ENCODE measurements at places on chromosomes 7 and 10. TPM values are rescaled to one million over a fixed set of nuclear protein-coding genes. Genes with fewer than 3 reads are reported as not detected.

The SPDYE2 gene
- total RNA-seq = not detected

The ADK gene
- 24.2 TPM for total RNA-seq

The OR13A1 gene
- total RNA-seq = not detected

The LLCFC1 gene
- not detected for total RNA-seq

The RAB11FIP2 gene
- total RNA-seq = 21.6 TPM

The EBLN1 gene
- total RNA-seq = not detected

The MMP21 gene
- 0.41 TPM for total RNA-seq

The ALDH18A1 gene
- total RNA-seq = 24.0 TPM

The HGF gene
- total RNA-seq = 10.4 TPM

GRCh38 chr10:74071157-74071556 is 73.2 kb downstream of the VCL start:
- no peak for DNase-seq
- H3K36me3 ChIP-seq = peaks cover 5% of the 10 kb centered on the region
- H3K27me3 ChIP-seq = no peaks in the 10 kb centered on the region
- no peak overlapping the region for H3K27ac ChIP-seq

DNA sequence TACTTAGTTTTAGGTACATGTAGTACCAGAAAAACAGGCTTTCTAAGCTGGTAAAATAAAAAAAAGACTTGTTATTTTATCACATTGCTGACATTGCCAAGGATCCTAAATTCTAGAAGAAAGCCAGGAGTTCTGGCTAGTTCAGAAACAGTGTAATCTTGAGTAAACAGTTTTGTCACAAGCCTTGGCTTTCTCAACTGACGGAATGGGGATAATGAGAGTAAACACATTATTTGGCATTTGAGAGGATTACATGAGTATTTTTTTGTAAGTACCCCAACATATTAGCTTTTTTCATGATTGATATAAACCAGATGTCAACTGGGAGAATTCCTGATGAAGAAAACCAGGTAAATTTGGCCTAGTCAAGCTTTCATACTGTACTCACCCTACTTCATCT is 269.8 kb downstream of the SORCS1 start:
- no peak overlapping the region for H3K27ac ChIP-seq
- no peak overlapping the region for H3K4me3 ChIP-seq
- no peak for DNase-seq
- H3K4me1 ChIP-seq = no peaks in the 10 kb centered on the region
- no peaks in the 10 kb centered on the region for H3K27me3 ChIP-seq

DNA sequence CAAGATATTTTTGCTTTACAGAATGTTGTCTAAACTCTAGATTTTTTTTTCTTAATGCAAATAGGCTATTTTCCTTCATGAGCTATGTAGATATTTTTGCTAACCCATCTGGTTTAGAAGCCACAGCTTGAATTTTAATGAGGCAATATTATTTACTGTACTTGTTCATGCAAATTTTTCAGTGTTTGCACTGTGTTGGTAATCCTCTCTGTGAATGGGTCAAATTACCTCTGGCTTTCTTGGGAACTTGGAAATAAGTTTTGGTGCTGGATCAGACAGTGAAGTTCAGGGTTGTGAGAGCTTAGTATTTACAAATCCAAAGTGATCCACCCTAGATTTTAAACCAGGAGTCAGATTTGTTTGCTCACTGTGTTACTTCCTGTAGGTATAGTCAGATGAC is 686.9 kb downstream of the NXPH1 start:
- no peaks in the 10 kb centered on the region for H3K36me3 ChIP-seq
- H3K4me1 ChIP-seq = no peaks in the 10 kb centered on the region
- no peak overlapping the region for H3K27ac ChIP-seq
- no peak overlapping the region for H3K4me3 ChIP-seq

DNA sequence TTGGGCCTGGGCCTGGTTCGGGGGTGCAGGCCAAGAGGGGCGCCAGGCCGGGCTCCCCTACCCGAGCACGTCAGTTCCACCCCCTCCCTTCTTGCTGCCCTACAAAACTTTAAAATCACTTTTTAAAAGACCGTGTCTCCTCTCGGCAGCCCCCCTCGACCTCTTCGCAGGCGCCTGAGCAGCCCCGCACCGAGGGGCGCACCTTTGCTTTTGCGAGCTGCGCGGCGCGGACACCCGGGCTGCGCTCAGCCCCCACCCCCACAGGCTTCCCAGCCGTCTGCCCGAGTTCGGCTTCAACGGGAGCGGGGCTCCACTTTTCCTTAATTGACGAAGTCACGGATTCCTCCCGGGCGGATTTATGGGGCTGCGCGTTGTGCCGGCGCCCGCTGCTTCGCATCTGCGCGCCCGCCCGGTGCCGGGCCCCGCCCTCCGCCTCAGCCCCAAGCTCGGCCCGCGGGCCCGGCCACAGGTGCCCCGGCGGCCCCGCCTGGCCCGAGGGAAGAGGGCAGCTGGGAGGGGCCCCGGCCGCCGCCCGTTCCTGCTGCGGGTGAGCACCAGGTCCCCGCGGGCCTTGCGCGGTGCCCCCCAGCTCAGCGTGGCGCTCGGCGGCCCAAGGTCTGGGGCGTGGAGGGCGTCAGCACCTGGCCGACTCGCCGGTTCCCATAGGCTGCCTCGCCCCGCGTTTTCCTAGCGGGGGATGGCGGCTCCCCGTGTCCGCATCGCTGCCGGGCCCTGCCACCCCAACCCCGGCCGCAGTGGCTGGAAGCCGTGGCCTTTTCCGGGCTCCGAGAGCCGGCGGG is 10.8 kb upstream of the MNX1 start:
- H3K4me1 ChIP-seq = peaks cover 45% of the 10 kb centered on the region
- no peaks in the 10 kb centered on the region for H3K36me3 ChIP-seq
- H3K27me3 ChIP-seq = peaks cover 98% of the 10 kb centered on the region
- peak; percentile 66 for DNase-seq
- H3K4me3 ChIP-seq = peak overlapping the region; percentile 23

GRCh38 chr7:92987538-92987937 is 130.2 kb downstream of the SAMD9 start:
- H3K27me3 ChIP-seq = no peaks in the 10 kb centered on the region
- DNase-seq = no peak
- H3K36me3 ChIP-seq = no peaks in the 10 kb centered on the region
- H3K4me3 ChIP-seq = no peak overlapping the region
- no peak overlapping the region for H3K27ac ChIP-seq

- no peaks in the 10 kb centered on the region for H3K4me1 ChIP-seq
- H3K4me3 ChIP-seq = no peak overlapping the region
- no peak overlapping the region for H3K27ac ChIP-seq
- no peaks in the 10 kb centered on the region for H3K36me3 ChIP-seq
- no peaks in the 10 kb centered on the region for H3K27me3 ChIP-seq
Measured at GRCh38 chr7:31310321-31310935, 30.1 kb downstream of the NEUROD6 start.

DNA sequence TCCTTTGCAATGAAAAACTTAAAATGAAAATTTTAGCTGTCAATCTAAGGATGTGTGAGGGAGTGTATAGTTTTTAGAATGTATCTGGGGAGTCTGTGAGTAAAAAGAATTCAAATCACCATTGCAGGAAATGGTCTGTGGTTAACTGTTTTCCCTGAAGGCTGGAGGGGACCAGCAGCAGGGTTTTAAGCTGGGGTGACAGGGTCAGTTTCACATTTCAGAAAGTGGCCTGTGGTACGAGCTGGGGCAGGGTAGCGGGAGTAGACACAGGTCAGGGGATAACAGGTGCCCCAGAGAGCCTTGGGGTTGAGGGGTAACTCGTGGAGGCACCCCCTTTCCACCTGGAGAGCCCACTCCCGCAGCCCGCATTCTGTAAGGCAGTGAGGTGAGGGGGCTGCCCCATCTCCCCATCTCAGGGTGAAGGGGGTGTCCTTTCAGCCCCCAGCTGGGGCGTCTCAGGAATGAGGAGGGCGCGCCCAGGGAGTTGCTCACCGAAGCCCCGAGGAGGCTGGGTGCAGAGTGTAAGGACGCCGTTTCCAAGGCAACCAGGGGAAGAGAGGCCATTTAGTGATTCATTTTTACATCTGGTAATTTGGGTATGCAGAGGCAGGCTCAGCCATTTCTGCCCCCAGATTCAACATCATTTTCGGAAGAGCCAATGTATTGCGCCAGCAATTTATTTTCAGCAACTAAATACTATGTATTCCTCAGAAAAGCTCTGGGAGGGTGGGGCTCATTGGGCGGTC is 168.9 kb downstream of the SLIT1 start:
- H3K27me3 ChIP-seq = no peaks in the 10 kb centered on the region
- H3K4me1 ChIP-seq = peaks cover 13% of the 10 kb centered on the region
- no peak for DNase-seq
- no peak overlapping the region for H3K4me3 ChIP-seq
- H3K36me3 ChIP-seq = no peaks in the 10 kb centered on the region

GRCh38 chr10:110226926-110227641 is 19.7 kb downstream of the MXI1 start:
- peaks cover 8% of the 10 kb centered on the region for H3K36me3 ChIP-seq
- peaks cover 29% of the 10 kb centered on the region for H3K4me1 ChIP-seq
- no peaks in the 10 kb centered on the region for H3K27me3 ChIP-seq
- H3K27ac ChIP-seq = peak overlapping the region; percentile 96
- DNase-seq = peak; percentile 95

- peak overlapping the region; percentile 98 for H3K27ac ChIP-seq
- DNase-seq = peak; percentile 94
- peaks cover 69% of the 10 kb centered on the region for H3K36me3 ChIP-seq
- peaks cover 82% of the 10 kb centered on the region for H3K4me1 ChIP-seq
- peak overlapping the region; percentile 2 for H3K4me3 ChIP-seq
Measured at GRCh38 chr10:72335394-72336258, 19.1 kb downstream of the DNAJB12 start.

GRCh38 chr10:37856881-37857286 is 526 bp downstream of the ZNF248 start:
- peaks cover 28% of the 10 kb centered on the region for H3K4me1 ChIP-seq
- peak; percentile 84 for DNase-seq
- no peaks in the 10 kb centered on the region for H3K27me3 ChIP-seq
- peaks cover 11% of the 10 kb centered on the region for H3K36me3 ChIP-seq

DNA sequence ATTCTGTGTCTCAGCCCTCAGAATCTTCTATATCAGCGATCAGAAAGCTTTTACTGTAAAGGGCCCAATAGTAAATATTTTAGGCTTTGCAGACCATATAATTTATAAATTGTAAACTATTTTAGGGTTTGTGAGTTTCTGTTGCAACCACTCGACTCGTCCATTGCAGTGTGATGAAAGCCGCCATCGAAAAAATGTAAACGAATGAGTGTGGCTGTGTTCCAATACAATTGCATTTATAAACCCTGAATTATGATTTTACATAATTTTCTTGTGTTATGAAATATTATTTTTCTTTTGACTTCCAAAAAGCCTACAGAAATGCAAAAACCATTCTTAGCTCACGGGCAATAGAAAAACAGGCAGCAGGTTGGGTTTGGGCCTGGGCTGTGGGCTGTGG is 62.5 kb upstream of the ADO start:
- H3K27ac ChIP-seq = peak overlapping the region; percentile 24
- peaks cover 6% of the 10 kb centered on the region for H3K4me1 ChIP-seq
- H3K4me3 ChIP-seq = no peak overlapping the region
- H3K27me3 ChIP-seq = no peaks in the 10 kb centered on the region
- H3K36me3 ChIP-seq = no peaks in the 10 kb centered on the region

DNA sequence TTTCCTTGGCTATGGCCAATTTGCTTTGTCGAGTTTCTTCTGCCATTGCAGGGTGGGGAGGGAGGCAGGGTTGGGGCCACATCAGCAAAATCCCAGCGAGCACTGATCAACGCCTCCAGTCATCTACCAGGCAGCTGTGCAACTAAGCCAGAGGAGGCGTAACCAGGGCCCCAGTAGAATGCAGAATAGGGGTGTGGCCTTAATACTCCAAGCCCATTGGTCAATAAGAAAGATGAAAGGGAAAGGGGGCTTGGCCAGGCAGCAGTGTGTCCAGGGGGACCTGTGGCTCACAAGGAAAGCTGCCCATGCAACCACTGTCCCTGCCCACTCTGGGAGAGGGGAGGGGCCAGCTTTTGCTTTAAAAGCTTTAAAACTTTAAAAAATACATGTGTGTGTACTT is 21.5 kb upstream of the GGCT start:
- no peaks in the 10 kb centered on the region for H3K4me1 ChIP-seq
- H3K4me3 ChIP-seq = no peak overlapping the region
- no peak for DNase-seq
- no peaks in the 10 kb centered on the region for H3K27me3 ChIP-seq
- no peaks in the 10 kb centered on the region for H3K36me3 ChIP-seq

GRCh38 chr10:94631077-94631875 is 52.3 kb upstream of the CYP2C18 start:
- DNase-seq = no peak
- no peak overlapping the region for H3K4me3 ChIP-seq
- H3K4me1 ChIP-seq = no peaks in the 10 kb centered on the region
- no peak overlapping the region for H3K27ac ChIP-seq
- no peaks in the 10 kb centered on the region for H3K27me3 ChIP-seq

- no peaks in the 10 kb centered on the region for H3K36me3 ChIP-seq
- H3K4me3 ChIP-seq = no peak overlapping the region
- no peaks in the 10 kb centered on the region for H3K4me1 ChIP-seq
- no peak overlapping the region for H3K27ac ChIP-seq
- H3K27me3 ChIP-seq = no peaks in the 10 kb centered on the region
Measured at GRCh38 chr7:96739609-96740008, 30.0 kb upstream of the SEM1 start.

GRCh38 chr7:41630741-41631140 is 72.1 kb downstream of the INHBA start:
- no peaks in the 10 kb centered on the region for H3K36me3 ChIP-seq
- H3K4me3 ChIP-seq = no peak overlapping the region
- H3K4me1 ChIP-seq = peaks cover 3% of the 10 kb centered on the region
- no peak overlapping the region for H3K27ac ChIP-seq

- peaks cover 30% of the 10 kb centered on the region for H3K27me3 ChIP-seq
- no peak overlapping the region for H3K4me3 ChIP-seq
- no peaks in the 10 kb centered on the region for H3K36me3 ChIP-seq
- no peak for DNase-seq
Measured at GRCh38 chr7:23254051-23254681, 7.6 kb downstream of the GPNMB start.

- H3K27me3 ChIP-seq = no peaks in the 10 kb centered on the region
- H3K27ac ChIP-seq = no peak overlapping the region
- H3K36me3 ChIP-seq = no peaks in the 10 kb centered on the region
- no peak overlapping the region for H3K4me3 ChIP-seq
Measured at GRCh38 chr10:47248386-47249090, 51.5 kb upstream of the GDF10 start.

- no peak overlapping the region for H3K27ac ChIP-seq
- H3K4me3 ChIP-seq = no peak overlapping the region
- no peaks in the 10 kb centered on the region for H3K27me3 ChIP-seq
- DNase-seq = no peak
Measured at GRCh38 chr7:47092336-47092735, 489.6 kb downstream of the TNS3 start.

GRCh38 chr7:128830231-128831177 is at the start of gene FLNC:
TSS of gene FLNC (plus strand) at chr7:128830406. CDS start at chr7:128830638, 232 bp downstream.
- H3K4me1 ChIP-seq = peaks cover 16% of the 10 kb centered on the region
- H3K27ac ChIP-seq = no peak within 1 kb of the TSS
- peak; percentile 85 for DNase-seq
- H3K36me3 ChIP-seq = no peaks in the 10 kb centered on the region
- H3K4me3 ChIP-seq = peak within 1 kb of the TSS; percentile 27

DNA sequence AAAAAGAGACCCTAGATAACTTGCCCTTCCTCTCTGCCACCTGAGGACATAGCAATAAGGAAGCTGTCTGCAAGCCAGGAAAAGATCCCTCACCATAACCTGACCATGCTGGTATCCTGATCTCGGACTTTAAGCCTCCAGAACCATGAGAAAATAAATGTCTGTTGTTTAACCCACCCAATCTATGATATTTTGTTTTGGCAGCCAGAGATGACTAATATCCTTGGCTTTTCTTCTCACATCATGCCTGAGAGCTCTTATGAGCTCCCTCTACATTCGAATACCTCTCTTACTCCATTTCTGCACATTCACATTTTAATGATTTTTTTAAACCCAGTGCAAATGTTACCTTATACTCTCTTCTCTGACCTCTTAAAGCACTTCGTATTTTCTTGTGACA is 214.0 kb upstream of the CHRM2 start:
- no peak for DNase-seq
- H3K36me3 ChIP-seq = no peaks in the 10 kb centered on the region
- H3K4me3 ChIP-seq = no peak overlapping the region
- H3K27ac ChIP-seq = no peak overlapping the region
- H3K27me3 ChIP-seq = no peaks in the 10 kb centered on the region
